ENCODE measurements at places on chromosomes 7 and 10.

GRCh38 chr10:63496561-63496960 is 24.6 kb upstream of the REEP3 start:
- DNase-seq = no peak

DNA sequence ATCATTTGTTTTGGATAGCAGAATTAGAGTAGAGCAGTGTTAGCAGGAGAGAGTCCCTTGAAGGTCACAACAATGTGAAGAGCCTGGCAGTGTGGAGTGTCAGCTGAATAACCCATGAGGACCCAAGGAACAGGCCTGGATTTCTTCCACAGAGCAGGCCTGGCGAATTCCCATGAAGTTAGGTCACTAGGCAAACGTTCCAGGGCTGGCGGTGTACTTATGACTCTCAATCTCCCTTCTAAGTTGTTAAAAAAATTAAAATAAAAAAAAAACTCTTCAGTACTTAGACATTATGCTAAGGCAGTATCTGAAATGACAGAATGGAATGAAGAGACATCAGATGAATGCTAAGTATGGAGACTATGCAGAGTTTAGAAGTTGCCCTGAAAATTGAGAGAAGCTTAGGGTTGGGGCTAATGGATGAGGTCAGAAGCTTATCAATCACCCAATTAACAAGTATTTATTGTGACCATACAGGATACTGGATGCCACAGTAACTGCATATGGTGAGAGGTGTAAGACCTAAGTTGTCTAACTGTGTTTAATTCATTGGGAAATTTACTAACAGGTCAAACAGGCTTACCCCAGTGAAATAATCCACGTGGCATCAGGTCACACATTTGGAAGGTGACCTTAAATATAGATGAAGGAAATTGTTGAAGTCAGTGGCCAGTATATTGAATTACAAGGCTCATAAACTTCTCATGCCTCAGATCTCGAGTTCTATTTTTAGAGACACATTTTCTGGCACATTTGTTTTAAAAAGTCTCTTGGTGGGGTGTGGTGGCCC is 126.2 kb upstream of the NRP1 start:
- no peak for DNase-seq

GRCh38 chr10:132590094-132590751 is 52.6 kb downstream of the INPP5A start:
- no peak for DNase-seq

- DNase-seq = no peak
Measured at GRCh38 chr7:10122551-10123100, 851.0 kb upstream of the PHF14 start.

DNA sequence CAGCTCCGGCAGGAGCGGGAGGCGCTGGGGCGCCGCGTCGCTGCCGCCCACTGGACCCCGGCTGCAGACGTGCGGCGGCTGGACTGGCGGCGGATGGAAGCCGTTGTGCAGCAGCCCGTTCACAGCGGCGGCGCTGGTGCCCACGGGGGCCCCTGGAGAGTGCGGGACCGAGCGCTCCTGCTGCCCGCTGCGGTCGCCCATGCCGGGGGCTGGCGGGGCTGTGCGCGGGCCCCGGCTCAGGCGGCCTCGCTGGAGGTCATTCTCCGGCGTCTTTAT is 413 bp downstream of the PANK1 start:
- no peak for DNase-seq

DNA sequence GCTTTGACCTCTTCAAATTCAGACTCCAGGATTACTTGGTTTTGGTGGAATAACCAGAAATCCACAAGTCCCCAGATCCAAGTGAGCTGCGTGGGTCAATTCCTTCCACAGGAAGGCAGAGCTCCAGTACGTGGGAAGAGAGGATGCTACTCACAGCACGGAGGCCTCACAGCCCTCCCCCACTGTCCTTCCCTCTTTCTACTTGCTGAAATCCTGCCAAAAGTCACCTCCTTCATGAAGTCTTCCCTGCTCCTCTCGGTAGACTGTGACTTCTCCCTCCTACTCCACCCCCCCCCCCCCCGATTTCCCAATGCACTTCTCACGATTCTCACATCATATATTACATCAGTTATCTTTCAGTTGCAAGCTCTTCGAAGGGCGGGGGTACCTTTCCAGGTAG is 12.3 kb downstream of the CAMK2G start:
- DNase-seq = no peak

DNA sequence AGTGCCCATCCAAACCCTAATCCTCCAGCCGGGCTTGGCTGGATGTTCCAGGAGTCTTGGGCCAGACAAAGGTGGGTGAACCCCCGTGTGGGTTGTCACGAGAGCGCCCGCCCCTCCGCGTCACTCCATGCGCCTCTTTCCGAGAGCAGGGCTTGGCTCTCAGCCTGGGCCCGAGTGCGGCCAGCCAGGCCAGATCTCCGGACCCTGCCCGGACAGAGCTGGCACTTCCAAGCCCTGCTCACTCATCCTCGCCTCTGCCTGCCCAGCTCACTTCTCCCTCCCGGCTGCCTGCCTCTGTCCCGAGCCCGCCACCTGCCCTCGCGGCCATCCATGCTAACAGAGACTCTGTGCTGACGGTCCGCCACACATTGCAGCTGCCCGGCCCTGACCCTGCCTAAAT is 34.6 kb downstream of the AGAP3 start:
- no peak for DNase-seq

DNA sequence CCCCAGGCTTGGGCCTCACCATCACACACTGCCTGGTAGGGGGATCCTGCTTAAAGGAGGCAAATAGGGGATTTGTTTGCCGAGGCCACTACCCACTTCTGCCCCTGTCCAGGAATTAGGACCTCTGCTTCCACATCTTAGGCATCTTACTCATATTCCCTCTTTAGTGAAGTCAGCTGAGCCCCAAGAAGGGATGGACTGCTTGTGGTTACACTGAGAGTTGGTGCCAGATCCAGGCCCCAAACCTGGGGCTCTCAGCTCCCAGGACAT is 1.6 kb upstream of the GPRIN2 start:
- no peak for DNase-seq
